ENCODE measurements at places on chromosomes 13 and 19.

DNA sequence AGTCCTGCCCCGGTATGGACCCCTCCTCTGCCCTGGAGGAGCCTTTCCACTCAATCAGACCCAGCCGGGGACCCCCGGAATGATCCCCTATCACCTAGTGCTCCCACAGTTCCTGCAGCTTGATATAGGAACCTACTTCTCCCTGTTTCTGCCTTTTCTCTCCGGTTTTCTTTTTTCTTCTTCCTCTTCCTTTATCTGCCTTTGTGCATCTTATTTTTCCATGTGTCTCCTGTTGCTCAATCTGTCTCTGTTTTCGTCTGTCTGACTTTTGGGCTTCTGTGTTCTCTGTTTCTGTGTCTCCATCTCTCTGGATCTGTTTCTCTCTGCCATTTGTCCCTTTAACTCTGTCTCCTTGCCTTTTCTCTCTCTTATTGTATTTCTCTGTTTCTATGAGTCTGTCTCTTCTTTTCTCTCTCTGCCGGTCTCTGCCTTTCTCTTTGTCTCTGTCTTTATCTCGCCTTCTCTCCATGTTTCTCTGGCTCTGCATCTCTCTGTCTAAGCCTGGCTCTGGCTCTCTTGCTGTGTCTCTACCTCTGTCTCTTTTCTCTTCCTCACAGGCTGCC lies 10.0 kb downstream of the MEGF8 start:
- DNase-seq = no peak

DNA sequence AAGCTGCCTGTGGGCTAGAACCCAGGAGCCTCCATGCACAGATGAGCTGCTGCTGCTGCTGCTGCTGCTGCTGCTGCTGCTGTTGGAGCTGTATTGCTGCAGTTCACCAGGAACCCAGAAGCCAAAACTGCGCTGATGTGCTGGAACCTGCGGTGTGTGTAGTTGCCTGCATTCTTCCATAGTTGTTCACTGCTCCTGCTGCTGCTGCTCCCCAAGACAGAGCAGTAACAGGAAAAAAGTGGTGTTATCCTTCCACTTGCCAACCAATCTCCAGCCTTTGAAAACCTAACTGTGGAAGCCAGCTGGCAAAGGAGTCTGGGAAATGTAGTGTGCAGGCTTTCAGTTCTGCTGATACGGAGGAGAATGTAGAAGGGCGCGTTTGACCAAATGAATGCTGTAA lies 37.9 kb downstream of the ARHGAP35 start:
- peak; percentile 79 for DNase-seq

DNA sequence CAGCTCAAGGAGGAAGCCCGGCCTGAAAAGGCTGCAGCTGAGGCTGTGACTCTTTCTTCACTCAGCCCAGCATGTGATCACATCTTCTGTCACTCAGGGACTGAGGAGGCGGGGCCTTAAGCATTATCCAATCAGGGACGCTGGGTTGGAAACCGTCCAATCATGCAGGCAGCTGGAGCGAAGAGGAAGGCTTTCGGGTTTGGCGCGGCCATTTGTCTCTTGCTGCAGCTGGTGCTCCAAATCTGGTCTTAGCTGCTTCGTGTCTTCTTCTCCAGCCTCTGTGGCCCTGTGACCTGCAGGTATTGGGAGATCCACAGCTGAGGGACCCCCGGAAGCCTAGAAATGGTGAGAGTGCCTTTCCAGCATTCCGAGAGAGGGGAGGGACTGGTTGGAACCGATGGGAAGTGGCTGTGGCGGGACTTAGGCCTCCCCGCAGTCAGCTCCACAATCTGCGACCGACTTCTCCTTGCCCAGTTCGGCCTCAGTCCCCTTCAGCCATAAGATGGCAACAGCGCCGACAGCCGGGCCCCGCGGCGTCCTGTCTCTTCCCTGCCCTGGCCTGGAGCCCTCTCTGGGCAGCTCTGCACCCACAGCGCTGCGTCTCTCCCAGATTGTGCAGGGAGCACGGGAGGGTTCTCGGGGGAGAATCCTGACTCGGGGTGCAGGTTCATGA lies at the start of gene ZNF90:
TSS of gene ZNF90 (plus strand) at position 210 of the 673 bp plus-strand sequence. CDS start at position 343, 133 bp downstream.
- no peak for DNase-seq

DNA sequence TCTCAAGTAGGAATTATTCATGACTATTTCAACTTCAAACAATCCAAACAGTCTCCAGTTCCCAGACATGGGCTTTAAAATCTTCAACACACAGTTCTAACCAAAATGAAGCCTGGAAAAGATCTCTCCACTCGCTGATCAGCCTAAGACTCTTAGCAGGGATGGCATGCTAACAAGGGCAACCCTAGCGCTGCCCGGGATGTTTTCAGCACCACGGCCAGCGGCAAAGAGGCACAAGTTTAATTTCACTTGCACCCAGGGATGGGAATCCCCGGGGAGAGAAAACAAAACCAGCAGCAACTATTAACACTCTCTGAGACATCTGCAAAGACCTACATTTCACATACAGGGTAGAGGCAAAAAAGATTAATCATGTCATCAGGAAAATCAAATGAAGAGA lies 43.0 kb downstream of the CACNA1A start:
- peak; percentile 9 for DNase-seq

GRCh38 chr19:18450931-18451836 lies 13.3 kb upstream of the ISYNA1 start:
- DNase-seq = peak; percentile 36

DNA sequence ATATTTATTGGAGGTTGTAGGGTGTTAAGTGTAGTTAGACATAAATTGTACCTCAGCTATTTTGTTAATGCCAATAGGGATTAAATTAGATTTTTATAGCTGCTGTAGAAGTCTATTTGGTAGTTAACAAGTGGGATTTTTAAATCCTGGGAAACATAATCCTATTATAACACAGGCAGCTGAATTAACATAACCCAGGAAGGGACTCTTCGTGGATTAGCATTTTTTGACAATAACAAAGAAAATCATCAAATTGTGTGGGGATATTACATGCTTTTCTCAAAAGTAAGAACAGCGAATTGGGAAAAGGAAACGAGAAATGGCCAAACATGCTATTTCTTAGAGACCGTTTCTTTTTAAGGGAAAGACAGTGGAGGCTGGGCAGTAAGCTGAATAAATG lies 172.8 kb downstream of the ZIC5 start:
- no peak for DNase-seq

GRCh38 chr13:33070713-33071112 lies 54.5 kb downstream of the KL start:
- no peak for DNase-seq

DNA sequence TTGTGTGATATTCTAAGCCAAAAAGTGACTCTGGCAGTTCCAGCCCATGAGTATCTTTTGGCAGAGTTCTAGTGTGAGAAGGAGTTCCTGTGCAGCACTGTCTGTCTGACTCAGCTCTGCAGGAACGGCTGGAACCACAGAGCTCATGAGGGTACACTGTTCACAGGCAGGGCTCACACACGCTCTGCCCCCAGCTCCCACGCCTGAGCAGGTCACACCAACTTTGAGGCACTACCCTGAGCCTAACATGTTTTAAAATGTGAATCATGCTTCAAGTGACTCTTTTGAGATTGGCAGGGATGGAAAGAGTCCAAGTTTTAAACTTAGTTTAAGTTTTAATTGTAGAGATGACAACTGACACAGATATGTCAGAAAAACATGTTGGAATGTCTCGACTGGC lies 1203.3 kb downstream of the UQCRFS1 start:
- DNase-seq = peak; percentile 68

DNA sequence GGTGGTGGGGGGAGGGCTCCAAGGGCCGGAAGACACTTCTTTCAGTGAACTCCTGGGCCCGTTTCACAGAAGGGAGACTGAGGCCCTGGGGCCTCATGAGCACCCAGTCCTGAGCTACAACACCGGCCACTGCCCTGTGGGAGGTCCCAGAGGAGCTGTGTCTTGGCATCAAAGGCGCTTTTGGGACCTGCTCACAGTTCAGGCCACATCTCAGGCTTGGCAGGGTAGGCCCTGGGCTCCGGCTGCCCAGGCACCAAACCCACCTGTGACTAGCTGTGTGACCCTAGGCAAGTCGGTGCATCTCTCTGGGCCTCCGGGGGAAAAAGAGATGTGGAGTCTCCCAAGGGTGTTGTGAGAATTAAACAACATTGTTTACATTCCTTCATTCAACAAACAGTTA lies 29.5 kb downstream of the NFILZ start:
- DNase-seq = no peak

All from NCI-H226 (cell line).